ENCODE measurements at places on chromosomes 4 and X.

GRCh38 chr4:156534205-156534604 is 437.4 kb downstream of the PDGFC start:
- no peak for DNase-seq

DNA sequence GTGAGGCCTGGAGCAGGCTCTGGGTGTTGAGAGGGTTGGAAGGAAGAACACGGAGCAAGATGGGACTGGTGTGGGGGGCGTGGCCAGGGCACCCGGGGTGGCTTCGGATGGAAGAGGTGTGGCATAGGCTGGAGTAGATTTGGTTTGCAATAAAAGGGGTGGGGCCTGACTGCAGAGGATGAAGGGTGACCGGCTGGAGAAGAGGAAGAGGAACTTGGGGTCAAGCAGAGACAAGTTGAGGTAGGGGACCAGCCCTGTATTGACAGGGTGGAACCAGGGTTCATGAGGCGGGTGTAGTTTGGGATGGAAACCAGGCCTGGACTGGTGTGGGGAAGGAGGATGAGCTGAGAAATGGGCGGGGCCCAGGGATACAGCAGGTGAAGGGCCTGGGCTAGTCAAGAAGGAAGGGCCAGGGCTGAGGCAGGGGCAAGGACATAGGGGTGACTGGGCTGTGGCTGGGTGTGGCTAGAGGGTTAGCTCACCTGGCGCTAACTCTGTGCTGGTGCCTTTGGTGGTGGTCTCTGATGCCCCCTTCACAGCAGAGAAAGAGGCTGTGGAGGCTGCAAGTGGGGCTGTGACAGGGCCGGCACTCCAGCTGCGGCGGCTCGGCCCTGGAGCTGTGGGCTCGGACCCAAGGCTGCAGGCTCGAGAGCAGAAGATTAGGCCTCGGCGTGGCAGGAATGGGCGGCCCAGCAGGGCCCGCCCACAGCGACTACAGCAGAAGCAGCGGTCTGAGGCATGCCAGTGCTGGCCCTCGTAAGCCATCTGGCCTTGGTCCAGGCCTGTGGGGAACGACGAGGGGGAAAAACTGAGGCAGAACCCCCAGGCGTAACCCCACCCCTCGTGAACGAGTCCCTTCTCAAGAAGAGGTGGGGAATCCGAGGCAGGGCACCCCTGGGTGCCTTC is 5.0 kb downstream of the PLP2 start:
- peak; percentile 26 for DNase-seq

DNA sequence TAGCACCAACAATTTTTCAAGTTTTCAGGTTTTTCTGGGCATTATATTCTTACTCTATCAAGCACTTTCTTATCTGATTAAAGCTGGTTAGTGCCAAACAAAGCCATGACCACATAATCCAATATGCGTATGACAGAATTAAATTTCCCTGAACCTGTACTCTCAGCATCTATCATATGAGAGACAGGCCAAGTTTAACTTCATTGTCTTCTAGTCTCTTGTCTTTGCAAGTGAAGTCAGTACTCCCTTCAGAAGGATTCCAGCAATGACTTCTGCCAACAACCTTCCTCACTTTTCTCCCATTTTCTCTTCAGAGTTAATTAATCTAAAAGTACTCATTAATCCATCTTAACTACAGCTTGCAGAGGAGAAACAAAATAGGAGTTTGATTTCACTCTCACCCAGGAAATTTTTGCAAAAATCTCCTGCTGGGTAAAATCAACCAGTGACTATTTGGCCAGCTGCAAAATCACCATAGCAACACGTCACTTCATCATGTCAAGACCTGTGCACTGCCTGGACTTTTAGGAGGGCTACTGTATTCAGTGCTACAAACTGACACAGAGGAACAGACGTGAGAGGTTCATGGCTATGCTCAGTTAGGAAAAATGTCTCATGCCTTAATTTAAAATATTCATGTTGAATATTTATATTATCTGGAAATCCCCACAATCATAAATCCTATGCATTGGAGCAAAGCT is 208.4 kb downstream of the ANTXR2 start:
- no peak for DNase-seq

DNA sequence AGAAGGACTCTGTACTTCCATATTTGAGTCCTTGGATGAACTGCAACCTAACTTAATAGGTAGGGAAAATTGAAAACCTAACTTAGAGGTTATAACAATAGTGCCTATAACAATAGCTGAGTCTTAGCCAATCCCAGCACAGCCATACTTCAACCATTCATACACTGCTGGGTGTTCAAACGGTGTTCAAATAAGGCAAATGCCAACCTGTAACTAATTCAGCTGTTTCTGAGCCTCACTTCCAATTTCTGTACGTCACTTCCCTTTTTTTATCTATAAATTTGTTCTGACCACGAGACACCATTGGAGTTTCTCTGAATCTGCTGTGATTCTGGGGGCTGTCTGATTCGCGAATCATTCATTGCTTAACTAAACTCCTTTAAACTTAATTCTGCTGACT is 9.6 kb upstream of the GRSF1 start:
- peak; percentile 48 for DNase-seq

GRCh38 chrX:49761481-49761880 is 65.7 kb upstream of the PAGE1 start:
- peak; percentile 43 for DNase-seq

- DNase-seq, result no peak
These were observed 15.7 kb upstream of the ODAM start for GRCh38 chr4:70179811-70180210.

- DNase-seq, result peak; percentile 23
These were observed at the start of gene FGD1 for GRCh38 chrX:54495814-54496516. FGD1 (minus strand) TSS chrX:54496234; CDS start chrX:54495432, 802 bp downstream.
